ENCODE measurements at places on chromosomes 11 and 22.

DNA sequence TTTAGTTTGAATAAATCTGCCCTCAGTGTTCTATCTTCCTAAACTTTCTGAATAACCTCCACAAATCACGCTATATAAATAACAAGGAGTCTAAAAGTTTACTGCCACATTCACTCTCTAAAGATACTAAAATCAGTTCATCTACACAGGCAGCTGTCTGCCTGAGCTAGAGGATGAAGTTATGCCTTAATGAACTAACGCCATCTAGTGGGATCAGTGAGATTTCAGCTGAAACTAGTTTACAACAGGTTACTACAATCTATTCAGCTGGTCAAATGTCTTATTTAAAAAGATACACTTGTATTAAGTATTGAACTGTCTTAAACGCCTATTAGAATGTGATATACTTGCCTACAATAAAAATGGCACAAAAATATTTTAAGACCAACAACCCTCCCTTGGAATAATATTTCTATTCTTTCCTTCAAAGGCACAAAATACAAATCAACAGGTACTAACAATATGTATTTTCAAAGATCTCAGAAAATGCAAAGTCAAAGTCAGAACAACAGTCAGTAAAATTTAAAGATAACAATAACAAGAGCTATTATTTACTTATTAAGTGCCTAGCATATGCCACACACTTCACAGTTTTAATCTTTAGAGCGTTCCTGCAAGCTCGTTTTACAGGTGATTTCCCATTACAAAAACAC is 84.1 kb downstream of the LARGE2 start:
- DNase-seq, result peak; percentile 76

DNA sequence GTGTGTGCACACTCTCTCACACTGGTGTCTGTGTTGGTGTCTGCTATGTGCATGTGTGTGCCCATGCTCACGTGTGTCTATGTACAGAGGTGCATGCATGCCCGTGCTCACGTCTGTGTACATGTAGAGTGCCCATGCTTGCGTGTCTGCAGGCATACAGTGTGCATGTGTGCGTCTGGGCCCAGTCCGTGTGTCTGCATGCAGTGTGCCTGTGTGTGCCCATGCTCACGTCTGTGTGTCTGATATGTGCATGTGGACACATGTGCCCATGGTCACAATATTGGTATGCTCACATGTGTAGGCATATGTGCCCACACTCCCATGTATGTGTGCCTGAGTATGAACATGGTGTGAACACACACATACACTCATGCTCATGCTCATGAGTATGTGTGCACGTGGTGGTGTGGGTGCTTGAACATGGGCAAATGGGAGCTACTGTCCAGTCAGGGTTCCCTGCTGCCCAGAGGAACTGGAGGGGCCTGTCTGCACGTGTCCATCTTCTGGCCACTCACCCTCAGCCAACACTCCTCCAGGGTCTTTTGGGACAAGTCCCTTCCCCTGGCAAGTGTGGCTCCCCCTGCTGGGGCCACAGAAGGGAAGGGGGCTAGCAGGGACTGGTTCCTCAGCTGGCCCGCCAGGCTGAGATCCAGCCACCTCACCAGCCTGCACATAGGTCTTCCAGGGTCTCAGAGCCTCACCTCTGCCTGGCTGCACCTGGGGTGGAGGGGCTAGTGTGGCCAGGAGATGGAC is 7.3 kb upstream of the TBX1 start:
- no peak for DNase-seq

DNA sequence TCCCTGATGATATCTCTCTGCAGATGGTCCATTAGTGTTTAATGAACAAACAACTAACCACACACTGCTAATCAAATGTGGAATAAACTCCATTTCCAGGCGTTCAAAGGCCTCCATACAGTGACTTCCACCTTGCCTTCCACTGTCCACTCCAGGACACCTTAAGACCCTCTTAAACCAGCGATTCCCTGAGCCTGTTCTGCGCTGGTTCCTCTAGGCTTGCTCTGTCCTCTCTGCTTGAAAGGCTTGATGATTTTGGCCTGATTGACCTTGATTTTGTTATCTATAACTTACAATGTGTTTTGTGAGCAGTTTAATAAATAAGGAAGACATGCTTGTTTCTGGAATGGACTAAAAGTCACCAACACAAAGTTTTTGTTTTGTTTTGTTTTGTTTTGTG is 12.0 kb downstream of the OVCH2 start:
- DNase-seq, result no peak

DNA sequence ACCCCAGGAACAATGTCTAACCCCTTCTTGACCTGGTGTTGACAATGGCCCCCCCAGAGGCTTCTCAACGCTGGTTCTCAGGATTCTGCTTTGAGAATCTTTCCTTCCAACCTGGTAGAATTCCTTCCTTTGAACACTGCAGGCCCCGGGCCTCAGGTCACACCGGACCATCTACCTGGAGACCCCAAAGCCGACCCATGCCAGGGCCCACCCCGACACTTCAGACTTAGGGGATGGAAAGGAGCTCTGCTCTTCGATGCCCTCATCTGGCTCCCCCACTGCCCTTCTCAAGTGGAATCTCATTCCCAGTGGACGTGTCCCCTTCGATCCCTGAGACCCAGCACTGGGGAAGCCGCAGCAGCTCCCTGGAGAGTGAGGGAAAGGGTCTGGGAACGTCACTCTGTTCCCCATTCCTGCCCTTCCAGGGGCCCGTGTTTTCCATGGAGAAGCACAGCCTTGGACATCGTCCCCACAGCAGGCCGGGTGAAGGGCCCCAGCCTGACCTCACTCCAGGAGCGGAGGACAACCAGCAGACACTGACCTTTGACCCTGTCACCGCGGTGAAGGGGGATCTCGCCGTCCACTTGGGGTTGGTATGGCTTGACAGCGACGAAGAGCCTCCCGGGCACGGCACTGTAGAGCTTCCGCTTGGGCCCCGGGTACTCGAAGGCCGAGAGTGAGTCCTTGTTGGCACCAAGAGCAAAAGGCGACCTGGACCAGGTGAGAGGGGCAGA is 408.3 kb downstream of the CTTN start:
- no peak for DNase-seq

GRCh38 chr11:68974421-68975194 is 6.2 kb downstream of the MRGPRD start:
- no peak for DNase-seq

GRCh38 chr22:43262990-43263644 is 76.2 kb upstream of the TTLL12 start:
- peak; percentile 38 for DNase-seq

GRCh38 chr11:128878455-128878854 is 11.4 kb upstream of the KCNJ1 start:
- no peak for DNase-seq

DNA sequence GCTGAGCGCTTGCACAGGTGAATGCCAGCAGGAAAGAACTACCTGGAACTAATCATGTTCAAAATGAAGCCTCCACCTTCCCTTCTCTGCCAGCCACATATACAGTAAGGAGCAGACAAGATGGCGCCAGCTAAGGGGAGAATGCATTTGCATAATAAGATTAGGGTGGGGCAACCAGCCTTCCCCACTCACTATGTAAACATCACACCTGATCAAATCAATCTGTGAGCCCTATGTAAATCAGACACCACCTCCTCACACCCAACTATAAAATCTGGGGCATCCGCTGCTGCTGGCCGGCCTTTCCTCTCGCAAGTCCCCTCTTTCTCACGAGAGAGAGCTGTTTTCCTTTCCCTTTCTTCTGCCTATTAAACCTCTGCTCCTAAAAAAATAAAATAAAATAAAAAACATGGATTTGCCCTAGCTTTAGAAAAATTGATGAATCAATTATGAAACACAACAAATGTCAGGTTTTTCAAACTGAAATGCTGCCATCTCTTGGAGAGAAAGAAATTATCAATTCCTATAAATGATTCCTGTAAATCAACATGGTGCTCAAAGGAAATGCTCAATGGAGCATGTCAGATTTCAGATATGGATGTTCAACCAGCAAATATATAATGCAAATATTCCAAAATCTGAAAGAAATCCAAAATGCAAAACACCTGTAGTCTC is 108.9 kb downstream of the SGSM3 start:
- DNase-seq, result no peak

GRCh38 chr11:44740967-44741366 is 14.2 kb downstream of the TSPAN18 start:
- no peak for DNase-seq

DNA sequence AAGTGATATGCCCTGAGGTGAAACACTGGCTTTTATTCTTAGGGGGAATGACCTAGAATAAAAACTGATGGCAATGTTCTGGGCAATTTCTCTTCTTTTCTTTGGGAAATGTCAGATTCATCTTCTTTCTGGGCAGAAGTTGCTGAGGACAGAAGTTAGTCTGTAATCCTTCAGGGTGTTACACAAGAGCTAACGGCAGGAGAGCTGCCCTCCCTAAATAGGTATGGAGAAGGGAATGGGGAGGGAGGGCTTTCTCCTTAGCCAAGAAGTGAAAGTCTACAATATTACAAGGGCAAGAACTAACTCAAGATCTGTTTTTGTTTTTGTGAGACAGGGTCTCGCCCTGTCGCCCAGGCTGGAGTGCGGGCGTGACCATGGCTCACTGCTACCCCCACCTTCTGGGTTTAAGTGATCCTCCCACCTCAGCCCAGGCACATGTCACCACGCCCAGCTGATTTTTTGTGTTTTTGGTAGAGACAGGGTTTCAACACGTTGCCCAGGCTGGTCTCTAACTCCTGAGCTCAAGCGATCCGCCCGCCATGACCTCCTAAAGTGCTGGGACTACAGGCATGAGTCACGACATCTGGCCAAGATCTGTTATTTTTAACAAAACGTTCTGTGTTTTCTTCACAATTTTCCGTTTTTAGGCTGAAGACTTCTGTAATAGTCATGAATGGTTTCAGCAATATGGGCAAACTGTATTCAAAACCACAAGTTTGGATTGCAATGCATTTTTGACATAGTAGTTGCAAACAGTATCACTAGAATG is 7.2 kb downstream of the PIWIL4 start:
- DNase-seq, result no peak

DNA sequence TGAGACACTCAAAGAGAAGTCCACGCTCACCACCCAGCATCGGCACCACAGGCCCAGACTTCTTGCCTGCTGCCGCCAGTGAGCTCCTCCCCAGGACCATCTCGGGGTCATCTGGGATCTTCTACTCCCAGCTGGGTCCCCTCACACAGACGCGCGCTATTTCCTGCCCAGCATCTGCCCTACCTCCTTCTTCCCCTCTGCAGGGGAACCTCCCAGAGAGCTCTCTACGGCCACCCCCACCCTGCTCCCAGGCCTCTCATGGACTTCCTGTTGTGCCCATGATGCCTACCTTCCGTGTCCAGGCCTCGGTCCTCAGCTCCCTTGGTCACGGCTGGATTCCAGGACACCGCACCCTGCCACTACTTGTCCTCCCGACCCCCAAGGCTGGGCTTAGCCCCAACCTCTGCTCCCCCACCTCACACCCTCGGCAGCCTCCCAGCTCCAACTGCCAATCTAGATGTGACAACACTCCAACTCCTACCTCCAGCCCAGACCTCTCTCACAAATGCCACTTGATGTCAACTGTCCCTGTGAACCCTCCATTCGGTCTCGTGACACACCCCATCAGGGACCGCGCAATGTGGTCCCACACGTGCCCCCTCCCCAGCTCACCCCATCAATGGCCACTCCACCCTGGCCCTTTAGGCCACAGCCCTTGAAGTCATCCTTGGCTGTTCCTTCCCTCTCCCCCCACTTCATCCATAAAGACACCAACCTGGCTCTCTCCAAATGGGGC is 45.3 kb downstream of the SGSM3 start:
- DNase-seq, result no peak

- DNase-seq, result peak; percentile 42
These were observed 58.3 kb downstream of the HSD17B12 start for GRCh38 chr11:43738600-43739409.

GRCh38 chr22:29517215-29517908 is 36.2 kb downstream of the THOC5 start:
- DNase-seq, result no peak

DNA sequence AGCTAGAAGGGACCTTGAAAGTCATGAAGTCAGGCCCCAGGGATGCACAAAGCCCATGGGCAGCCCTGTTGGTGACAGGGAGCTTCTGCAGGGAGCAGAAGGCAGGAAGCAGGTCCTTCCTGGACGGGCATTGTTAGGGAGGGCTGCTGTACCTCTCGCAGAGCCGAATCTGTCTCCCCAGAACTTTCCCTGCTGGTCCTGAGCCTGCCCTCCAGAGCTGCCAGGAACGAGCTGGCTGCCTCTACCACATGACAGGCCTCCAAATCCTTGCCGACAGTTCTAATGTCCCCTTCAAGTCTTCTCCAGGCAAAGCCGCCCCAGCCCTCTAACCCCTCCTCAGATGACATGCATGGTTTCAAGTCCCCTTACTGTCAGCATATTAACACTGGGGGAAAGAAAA is 20.1 kb downstream of the SYT7 start:
- DNase-seq, result no peak

- DNase-seq, result peak; percentile 4
These were observed 120.2 kb downstream of the METTL15 start for GRCh38 chr11:28228196-28228895.

GRCh38 chr11:85628771-85629341 is 463 bp downstream of the TMEM126B start:
- no peak for DNase-seq

DNA sequence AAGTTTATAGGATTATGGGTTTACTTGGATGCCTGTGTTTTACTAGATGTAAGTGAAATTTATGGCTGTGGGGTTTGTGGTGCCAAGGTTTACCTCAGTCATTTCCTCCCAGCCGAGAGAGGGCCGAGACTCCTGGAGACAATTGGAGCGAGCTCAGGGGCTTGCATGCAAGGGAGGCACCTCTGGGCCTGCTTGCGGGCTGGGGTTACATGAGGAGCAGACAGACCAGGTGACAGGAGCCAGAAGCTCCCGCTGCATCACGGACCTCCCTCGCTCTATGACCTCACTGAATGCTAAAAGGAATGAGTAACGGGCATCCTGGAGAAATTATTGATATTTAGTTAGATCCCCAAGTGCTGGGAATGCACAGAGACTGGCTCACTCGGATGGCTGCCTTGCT is 275.2 kb upstream of the KIRREL3 start:
- no peak for DNase-seq

- DNase-seq, result no peak
These were observed 638 bp upstream of the TENM4 start for GRCh38 chr11:79441461-79441875.

DNA sequence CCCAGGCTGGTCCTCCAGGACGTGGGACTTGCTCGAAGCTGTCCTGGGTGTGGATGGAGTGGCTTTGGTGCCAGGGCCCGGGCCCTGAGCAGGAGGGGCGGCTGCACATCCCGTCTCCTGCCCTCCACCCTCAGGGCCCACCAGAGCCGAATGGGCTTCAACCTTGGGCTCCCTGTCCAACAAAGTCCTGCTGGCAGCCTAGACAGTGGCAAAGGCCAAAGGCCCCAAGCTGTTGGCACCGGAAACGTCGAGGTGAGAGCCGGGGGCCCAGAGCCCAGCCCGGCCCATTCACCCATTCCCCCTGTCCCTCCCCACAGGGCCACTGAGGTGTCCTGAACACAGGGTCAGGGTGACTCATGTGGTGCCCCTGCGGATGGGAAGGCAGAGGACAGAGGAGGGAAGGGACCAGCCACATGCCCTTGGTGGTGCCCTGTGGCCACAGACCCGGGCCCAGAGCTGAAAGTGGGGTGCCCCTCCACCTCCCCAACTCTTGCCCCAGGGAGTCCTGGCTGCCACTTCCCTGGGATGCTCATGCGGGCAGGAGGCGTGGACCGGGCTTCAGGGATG is 9.1 kb downstream of the TSPAN32 start:
- DNase-seq, result no peak

- no peak for DNase-seq
These were observed 7.4 kb downstream of the CPT1B start for GRCh38 chr22:50570861-50571260.

Data from HTR-8/SVneo (cell line).